Glomerular endothelial cell (primary cell): ENCODE measurements at places on chromosomes 13 and 19. TPM values are rescaled to one million over a fixed set of nuclear protein-coding genes. Genes with fewer than 3 reads are reported as not detected.

The ZNF813 gene
- total RNA-seq, result 2.5 and 4.0 TPM in 2 replicates

The MAMSTR gene
- 0.29 and 1.6 TPM in 2 replicates for total RNA-seq

The ADPRHL1 gene
- 1.1 and 1.3 TPM in 2 replicates for total RNA-seq

The FFAR2 gene
- not detected in 2 replicates for total RNA-seq

The GNG7 gene
- 0.19 and 1.3 TPM in 2 replicates for total RNA-seq

The ZNF302 gene
- total RNA-seq, result 11.4 and 12.4 TPM in 2 replicates

The NR1H2 gene
- total RNA-seq, result 65.8 and 68.7 TPM in 2 replicates

The ZNF460 gene
- 37.5 and 57.5 TPM in 2 replicates for total RNA-seq

The SGCG gene
- not detected in 2 replicates for total RNA-seq

The ZNF729 gene
- not detected in 2 replicates for total RNA-seq

The GRIN3B gene
- total RNA-seq, result 8.3 and 12.4 TPM in 2 replicates

The ACP7 gene
- not detected in 2 replicates for total RNA-seq

The ZNF578 gene
- total RNA-seq, result 3.5 and 4.3 TPM in 2 replicates

The NOTCH3 gene
- total RNA-seq, result 6.2 and 37.5 TPM in 2 replicates

The KLK2 gene
- not detected in 2 replicates for total RNA-seq

The CPB2 gene
- not detected in 2 replicates for total RNA-seq

The TIMM44 gene
- total RNA-seq, result 58.4 and 63.6 TPM in 2 replicates

The ZNF470 gene
- total RNA-seq, result 3.3 and 3.5 TPM in 2 replicates

The MAP2K2 gene
- 139 and 150 TPM in 2 replicates for total RNA-seq

The PABPC3 gene
- 0.05 and 0.06 TPM in 2 replicates for total RNA-seq

The ZNF606 gene
- total RNA-seq, result 10.1 and 26.8 TPM in 2 replicates

The RPS15 gene
- 2,523 and 3,135 TPM in 2 replicates for total RNA-seq

The RFPL4A gene
- total RNA-seq, result not detected in 2 replicates

The MRPS31 gene
- total RNA-seq, result 13.1 and 15.4 TPM in 2 replicates
